Activated naive CD4-positive, alpha-beta T cell (primary cell): ENCODE measurements at places on chromosomes 7 and 10.

- DNase-seq = no peak
These were observed 137.4 kb downstream of the MDFIC start for GRCh38 chr7:115059321-115059720.

- DNase-seq = no peak
These were observed 69.4 kb upstream of the FZD1 start for GRCh38 chr7:91194841-91195240.

DNA sequence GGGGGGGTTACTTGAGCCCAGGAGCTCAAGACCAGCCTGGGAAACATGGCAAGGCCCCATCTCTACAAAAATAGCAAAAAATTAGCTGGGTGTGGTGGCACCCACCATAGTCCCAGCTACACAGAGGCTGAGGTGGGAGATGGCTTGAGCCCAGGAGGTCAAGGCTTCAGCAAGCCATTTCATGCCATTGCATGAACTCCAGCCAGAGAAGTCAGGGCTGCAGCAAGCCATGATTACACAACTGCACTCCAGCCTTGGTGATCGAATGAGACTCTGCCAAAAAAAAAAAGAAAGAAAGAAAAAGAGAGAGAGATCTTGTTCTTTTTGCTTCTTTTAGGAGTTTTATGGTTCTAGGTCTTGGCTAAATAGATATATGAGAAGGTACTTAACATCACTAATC is 200.2 kb upstream of the PHYHIPL start:
- DNase-seq = no peak

- DNase-seq = no peak
These were observed 28.3 kb upstream of the PIP4K2A start for GRCh38 chr10:22742678-22743077.

GRCh38 chr10:94992811-94993210 is 54.4 kb downstream of the CYP2C9 start:
- no peak for DNase-seq

DNA sequence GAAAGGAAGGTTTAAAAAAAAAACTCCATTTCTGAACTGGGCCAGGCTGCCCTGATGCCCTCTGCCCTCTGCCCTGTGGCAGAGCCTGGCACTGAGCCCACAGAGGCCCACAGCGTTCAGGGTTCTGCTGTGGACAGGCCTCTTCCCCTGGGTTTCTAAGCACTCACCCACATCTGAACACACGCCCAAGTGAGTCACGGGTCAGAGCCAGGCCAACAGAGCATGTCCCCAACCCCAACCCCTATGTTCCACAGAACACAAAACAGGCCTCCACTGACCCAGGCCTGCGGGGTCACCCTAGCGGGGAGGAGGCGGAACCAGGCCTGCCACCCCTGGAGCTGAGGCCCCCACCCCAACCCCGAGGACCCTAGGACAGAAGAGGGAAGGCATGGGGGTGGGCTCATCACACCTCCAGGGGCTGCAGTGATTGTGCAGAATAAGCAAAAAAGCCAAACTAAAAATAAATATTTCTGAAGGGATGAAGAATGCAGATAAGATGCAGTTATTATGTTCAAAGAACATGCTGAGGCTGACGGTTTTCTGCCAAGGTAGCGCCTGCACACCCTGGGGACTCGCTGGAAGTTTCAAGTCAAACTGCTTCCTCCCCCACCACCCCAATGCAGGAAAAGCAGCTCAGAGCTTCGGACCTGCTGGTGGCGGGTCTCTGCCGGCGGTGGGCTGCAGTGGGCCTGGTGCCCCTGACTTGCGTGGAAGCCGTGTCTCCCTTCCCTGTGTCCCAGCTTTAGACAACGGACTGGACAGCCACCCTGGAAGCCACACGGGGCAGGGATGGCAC is 5.4 kb downstream of the WDR86 start:
- no peak for DNase-seq

DNA sequence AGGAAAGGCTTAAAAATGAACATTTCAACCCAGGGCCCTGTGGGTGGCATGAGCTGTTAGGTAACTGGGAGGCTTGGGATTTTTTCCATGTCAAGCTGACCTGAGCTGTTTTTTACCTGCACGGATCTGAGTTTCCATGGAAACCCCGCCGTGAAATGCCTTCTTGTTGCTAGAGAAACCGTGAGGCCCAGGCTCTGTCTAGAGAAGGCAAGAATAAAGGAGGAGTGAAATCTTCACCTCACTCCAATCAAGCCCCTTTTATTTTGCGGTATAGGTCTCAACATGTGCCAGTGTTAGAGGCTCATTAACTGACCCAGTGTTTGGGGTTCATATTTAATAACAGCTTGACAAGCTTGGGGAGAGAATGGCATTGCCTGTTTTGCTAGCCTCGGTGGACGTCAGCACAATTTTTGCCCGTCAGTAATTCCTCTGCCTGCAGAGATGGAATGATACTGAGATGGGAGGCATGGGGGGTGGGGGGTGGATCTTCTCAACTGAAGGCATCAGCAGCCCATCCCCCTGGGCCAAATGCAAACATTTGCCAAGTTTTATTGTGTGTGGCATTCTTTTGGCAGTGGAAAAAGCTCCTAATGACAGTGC is 48.9 kb upstream of the PDCD4 start:
- no peak for DNase-seq

GRCh38 chr10:84298057-84298456 is 30.3 kb upstream of the CCSER2 start:
- DNase-seq = no peak

DNA sequence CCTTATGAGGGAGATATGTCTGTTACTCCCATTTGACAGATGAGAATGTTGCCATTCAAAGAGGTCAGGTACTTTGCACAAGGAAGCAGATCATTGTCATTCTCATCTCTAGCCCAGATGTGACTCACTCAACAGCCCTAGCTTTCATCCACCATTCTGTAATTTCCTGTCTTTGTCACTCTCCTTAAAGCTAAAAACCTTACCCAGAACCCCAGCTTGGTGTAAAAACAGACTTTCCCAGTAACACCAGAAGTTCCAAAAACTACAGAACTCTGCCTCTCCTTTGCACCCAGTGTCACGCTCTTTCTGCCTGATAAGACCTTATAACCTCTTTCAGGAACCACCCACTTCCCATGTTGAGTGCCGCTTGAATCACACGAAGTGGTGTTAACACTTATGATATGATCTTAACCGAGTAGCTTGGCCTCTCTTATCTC is 89.1 kb upstream of the SP4 start:
- no peak for DNase-seq
